ENCODE measurements at places on chromosomes 4 and X.

DNA sequence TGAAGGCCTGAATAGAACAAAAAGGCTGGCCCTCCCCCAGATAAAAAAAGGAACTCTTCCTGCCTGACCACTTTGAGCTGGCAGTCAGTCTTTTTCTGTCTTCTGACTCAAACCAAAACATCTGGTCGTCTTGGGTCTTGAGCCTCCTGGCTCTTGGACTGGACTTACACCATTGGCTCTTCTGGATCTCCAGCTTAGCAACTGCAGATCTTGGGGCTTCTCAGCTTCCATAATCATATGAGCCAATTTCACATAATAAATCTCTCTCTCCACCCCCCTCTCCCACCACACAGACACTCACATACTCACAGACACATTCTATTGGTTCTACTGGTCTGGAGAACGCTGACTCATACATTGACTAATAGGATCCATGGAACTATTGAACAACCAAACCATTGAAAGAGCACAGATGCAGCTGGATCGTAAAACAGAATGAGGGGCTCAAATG lies 15.6 kb upstream of the CWH43 start:
- DNase-seq: no peak

GRCh38 chrX:150577174-150577573 lies 8.8 kb downstream of the MTM1 start:
- DNase-seq: no peak

GRCh38 chrX:47515941-47516665 lies 33.1 kb upstream of the ZNF41 start:
- DNase-seq: no peak

GRCh38 chr4:84631573-84631972 lies 48.6 kb downstream of the CDS1 start:
- no peak for DNase-seq

DNA sequence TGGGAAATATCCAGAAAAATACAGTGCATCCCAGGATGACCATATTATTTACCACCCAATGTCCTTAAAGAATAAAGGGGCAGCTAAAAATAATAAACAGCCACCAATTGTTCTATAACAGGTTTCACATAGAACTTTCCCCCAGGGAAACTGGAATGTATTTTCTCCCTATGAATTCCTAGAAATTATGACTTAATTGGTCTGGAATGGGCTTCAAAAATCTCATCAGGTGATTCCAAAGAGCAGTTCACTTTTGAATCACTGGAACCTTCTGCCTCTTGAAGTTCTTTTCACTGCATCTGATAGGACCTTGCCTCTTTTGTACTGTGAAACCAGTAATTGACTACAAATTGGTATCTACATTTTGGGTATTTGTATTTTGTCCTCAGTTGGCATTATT lies 119.3 kb downstream of the ZNF330 start:
- DNase-seq: no peak

DNA sequence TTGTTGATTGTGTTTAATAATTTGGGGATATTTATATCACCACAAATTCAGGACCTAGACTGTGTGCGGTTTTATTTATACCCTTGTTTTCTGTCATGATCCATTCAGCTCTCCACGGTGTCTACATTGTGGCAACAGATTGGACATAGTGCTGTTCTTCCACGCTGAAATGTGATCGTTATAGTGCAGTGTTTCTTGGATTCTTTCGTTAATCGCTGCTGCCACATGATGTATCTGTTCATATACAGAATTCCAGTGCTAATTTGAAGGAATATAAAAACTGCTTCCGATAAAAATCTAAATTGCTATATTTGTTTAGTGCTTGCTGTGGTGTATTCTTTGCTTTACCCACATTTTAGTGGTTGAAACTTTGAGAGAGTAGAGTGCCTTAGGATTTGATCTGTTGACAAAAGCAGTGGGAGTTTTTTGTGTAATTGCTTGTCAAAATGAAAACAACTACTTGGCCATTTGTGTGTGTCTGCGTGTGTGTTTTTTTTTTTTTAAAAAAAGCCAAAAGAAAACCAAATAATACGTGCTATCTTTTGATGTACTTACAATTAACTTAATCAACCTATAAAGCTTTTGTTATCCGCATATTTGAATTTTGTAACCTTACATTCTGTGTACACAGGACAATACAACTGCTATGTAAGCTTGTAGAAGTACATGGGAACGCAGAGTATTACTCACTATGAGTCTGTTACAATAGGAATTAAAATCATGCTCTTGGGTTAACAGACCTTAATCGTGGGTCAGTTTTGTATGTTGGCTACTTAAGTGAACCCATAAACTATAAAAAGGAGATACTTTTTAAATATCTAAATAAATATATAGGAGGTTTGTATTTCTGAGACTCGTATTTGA lies 353.3 kb downstream of the ARHGAP24 start:
- DNase-seq: no peak

DNA sequence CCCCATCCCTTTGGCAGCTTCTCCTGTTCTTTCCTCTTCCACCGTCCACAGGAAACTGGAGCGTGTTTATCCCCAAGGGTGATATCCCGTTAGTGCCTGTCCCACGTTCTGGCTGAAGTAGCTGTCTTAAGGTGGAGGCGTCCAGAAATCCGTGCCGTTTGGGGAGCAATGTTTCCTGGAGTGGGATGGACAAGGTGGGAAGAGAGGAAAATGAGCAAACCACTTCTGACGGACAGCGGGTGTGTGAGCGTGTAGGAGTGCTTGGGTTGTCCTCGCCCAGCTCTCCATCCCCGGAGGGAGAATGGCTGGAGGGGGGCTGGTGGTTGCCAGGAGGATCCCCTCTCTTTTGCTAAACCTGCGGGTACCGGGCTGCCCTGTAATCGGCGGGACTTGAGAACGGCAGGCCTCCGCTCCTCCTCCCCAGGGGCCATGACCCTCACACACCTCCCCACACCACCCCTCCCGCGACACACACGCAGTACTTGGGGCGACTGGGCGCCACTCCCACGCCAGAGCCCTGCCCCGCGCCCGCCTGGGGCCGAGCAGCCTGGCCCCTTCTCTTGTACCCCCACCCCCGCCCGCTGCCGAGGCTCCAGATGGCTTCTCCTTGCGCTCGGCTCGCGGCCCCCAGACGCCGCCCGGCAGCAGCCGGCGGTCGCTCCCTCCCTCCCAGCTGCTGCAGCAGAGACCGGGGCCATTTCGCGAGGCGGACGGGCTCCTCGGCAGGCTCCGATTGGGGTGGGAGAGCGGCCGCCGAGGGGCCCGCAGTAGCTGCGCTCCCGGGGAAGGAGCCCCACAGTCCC lies 13.9 kb upstream of the PRDM8 start:
- DNase-seq: no peak
